CD4-positive, alpha-beta T cell treated with Interferon alpha-2 for 1 hour (primary cell): ENCODE measurements at places on chromosomes 2 and 18.

GRCh38 chr2:125681976-125682805 lies 973.8 kb upstream of the GYPC start:
- no peak for DNase-seq

DNA sequence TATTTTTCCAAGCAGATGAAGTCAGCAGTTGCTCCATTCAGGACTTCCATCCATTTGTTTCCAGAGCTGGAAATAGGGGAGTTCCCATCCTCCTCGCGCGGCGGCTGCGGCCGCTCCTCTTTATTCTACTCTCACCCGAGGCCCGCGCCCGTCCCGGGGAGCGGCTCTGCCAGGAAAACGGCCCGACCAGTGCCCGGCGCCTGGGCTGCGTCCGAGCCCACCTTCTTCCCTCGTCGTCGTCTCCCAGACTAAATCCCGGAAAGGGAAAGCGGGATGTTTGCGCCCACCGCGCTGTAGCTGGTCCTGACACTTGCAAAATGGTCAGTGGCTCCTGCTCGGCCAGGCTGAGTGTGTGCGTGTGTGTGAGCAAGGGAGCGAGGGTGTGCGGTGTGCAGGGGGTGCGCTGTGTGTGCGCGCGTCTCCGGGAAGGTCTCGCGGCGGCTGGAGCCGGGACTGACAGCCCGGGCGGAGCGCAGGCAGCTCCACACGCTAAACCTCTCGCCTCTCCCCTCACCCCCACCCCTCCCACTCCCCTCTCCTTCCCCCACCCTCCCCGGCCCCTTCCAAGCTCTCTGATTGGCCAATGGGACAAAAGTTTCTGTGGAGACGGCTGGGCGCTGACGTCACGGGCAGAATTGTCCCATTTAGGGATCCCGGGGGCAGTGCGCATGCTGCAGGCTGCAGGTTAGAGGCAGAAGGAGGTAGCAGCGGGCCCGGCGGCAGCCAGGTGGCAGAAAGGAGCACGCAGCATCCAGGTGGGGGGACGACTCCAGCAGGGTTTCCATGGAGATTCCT lies at the start of gene NOL4:
NOL4 (minus strand) TSS at position 491 of the 795 bp plus-strand sequence. CDS start 1,660 bp downstream, outside the sequence.
- DNase-seq: no peak

DNA sequence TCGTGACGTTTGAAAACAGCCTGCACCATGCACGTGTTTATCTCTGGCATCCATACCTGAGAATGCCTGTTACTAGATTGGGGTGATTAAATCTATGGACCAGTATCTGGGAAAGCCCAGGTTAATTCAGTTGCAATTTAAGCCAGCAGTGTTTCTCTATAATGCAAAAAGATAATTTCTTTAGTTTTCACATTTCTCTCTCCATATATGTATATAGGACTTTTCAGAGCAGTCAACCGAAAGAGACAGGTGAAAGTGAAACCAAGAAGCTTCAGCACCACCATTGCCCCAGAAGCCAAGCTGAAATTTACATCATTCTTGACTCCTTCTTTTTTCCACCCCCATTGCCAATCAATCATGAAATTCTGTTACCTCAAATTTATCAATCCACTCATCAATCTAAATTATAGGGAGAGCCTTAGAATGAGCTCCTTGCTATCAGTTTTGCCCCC lies 2.7 kb upstream of the LRP2 start:
- no peak for DNase-seq

- DNase-seq: no peak
These were observed 47.1 kb downstream of the DDX1 start for GRCh38 chr2:15638720-15639119.

DNA sequence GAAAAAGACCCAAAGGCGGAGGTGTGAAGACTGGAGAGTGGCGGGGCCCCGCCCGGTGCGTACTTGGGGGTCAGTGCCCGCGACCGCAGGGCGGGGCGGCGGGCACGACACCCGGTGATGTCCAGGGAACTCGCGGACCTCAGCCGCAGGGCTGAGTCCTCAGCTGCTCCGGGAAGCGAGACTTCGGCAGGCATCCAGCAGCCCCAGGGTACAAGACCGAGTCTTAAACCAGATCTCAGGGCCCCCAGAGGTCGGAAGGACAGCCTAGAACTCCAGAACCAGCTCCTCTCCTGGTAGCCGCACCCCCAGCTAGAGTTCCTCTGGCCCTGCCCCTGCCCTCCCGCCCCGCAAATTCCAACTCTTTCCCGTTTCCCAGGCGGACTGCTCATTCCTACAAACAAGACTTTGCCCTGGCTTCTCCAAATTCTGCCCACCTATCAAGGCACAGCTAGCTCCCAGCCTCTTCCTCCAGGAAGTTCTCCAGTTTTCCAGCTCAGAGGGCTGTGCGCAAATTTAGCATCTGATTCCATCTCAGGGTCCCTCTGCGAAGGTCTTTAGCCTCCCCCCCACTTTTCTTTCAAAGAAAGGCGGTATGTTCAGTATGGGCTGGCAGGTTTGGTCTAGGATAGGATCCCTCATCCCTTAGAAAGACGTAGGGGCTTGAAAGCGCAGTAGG lies 26.0 kb upstream of the NOTO start:
- no peak for DNase-seq

DNA sequence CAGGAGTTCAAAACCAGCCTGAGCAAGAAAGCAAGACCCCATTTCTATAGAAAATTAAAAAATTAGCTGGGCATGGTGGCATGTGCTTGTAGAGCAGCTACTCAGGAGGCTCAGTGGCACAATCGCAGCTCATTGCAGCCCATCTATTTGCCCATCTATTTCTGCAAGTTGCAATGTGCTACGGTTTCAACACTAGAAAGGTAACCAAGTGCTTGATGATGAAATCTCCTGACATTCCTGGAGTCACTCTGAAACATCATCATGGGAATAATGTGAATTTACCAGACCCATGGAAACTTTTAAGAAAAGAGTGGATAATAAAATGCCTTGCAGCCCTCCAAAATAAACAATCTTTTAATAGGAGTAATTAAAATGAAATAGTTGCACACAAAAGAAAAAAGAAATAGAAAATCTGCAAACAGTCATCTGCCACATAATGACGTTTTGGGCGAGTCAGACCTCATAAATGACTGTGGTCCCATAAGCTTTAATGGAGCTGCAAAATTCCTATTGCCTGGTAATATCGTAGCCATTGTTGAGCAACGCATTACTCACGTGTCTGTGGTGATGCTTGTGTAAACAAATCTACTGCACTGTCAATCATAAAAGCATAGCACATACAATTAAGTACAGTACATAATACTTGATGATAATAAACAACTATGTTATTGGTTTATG lies 46.6 kb upstream of the AMMECR1L start:
- DNase-seq: no peak

DNA sequence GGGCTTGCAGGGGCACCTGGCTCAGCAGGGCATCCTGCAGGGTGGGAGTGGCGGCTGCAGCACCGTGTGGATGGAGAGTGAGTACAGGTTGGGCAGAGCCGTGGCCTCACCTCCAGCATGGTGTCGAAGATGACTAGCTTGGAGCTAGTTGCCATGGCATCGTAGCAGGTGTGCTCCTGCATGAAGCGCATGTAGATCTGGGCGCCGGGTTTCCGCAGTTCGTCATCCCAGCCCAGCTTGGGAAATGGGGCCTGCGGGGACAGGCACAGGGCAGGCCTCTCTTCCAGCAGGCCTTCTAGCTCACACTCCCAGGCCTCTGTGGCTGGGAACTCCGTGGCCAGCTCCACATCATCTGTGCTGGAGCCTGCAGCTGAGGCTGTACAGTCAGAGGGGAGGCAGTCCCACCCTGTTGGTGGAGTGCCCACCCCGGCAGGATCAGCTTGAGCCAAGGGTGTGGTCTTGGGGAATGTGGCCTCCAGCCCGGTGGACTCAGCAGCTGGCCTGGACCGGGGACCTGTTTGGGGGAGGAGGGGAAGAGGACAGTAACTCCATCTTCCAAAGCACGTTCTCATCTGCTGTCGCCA lies 1.6 kb downstream of the PRKAG3 start:
- no peak for DNase-seq

DNA sequence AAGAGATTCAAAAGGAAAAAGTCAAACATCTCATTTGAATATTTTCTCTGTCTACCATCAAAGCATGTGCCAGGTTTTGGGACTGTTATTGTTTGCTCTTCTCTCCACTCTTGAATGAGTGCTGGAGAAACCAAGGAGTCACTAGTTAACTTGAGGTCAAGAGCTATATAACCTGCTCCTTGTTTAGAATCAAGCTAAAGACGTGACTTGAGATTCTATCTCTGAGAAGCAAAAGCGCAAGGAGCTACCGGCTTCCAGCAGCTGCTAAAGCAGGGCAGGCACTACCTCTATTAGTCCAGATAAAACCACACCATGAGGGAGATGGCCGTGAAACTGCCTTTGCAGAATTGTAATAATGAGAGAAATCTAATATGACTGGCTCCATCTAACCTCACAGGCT lies 36.0 kb downstream of the UXS1 start:
- DNase-seq: no peak

DNA sequence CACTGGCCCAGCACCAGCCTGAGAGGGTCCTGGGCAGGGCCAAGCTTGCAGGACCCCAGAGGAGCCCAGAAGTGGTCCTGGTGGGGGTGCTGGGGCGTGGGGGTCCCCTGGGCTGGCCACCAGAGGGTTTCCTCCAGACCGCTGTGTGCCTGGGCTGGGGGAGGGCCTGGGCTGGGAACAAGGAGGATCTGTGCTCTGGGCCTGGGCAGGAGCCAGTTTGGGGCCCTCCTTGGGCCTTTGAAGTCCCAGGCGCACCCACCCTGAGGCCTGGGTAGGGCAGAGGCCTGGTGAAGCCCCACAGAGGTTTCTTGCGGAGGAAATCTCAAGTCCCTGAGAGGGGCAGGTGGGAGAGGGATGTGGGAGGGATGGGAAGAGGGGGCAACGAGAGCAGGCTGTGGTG lies 63.4 kb upstream of the GPC1 start:
- DNase-seq: no peak

DNA sequence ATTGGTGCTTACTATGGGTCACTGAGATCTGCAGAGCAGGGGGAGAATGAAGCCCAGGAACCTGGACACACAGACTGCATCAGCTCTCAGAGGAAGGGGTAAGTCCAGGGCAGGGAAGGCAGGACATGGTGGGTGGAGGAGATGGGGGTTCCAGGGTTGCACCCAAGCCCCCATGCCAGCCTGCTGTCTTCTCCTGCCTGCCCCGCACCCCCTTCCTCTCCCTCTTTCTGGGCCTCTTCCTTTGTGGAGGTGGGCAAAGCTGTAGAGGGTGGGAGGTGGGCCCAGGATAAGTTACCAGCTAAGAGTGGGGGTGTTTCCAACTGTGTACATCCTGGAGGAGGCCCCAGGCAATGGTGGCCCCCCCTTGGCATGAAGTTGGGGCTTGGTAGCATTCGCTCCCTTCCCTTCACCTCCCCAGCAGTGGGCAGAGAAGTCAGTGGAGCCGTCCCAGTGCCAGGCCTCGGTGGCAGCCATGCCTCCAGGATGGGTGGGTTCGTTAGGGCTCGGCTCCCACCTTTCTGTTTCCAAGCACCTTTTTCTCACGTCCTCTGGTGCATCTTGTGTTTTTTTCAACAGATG lies 132.2 kb downstream of the CLIP4 start:
- DNase-seq: no peak

DNA sequence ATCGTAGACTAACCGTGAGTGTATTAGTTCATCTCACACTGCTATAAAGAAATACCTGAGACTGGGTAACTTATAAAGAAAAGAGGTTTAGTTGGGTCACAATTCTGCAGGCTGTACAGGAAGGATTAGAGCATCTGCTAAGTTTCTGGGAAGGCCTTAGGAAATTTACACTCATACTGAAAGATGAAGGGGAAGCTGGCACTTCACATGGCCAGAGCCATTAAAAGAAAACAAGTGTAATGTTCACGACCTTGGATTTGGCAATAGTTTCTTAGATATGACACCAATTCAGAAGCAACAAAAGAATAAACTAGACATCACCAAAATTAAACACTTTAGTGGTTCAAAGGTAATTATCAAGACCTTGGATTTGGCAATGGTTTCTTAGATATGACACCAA lies 23.8 kb downstream of the ABCB11 start:
- no peak for DNase-seq
